ENCODE measurements at places on chromosomes 2 and 18. TPM values are rescaled to one million over a fixed set of nuclear protein-coding genes. Genes with fewer than 3 reads are reported as not detected.

The SKOR2 gene
- total RNA-seq, result not detected

The GATA6 gene
- not detected for total RNA-seq

The GAD1 gene
- total RNA-seq, result 3.1 TPM

The CKAP2L gene
- total RNA-seq, result 22.5 TPM

The GRB14 gene
- not detected for total RNA-seq

The CFC1 gene
- not detected for total RNA-seq

The HOXD11 gene
- total RNA-seq, result not detected

The CGREF1 gene
- total RNA-seq, result 15.8 TPM

The DSG4 gene
- total RNA-seq, result not detected

The SLC9A4 gene
- total RNA-seq, result 0.07 TPM

The MC2R gene
- not detected for total RNA-seq

The STAT4 gene
- total RNA-seq, result 67.1 TPM

The NLRC4 gene
- total RNA-seq, result 0.08 TPM

The CDH19 gene
- not detected for total RNA-seq

The SPP2 gene
- total RNA-seq, result not detected

The TMEM17 gene
- not detected for total RNA-seq

The LRRFIP1 gene
- total RNA-seq, result 190 TPM

The ADAM23 gene
- 0.06 TPM for total RNA-seq

The FAM228B gene
- total RNA-seq, result 5.8 TPM

The BMP10 gene
- total RNA-seq, result not detected

The TXNDC2 gene
- not detected for total RNA-seq

The TUBB8B gene
- not detected for total RNA-seq

The GKN1 gene
- not detected for total RNA-seq

The MRPL33 gene
- total RNA-seq, result 70.5 TPM

The EMILIN1 gene
- total RNA-seq, result 0.52 TPM

The ACAA2 gene
- total RNA-seq, result 86.9 TPM

The SERPINB3 gene
- total RNA-seq, result not detected

The CUL3 gene
- total RNA-seq, result 68.9 TPM

The STK17B gene
- total RNA-seq, result 240 TPM

The TTN gene
- total RNA-seq, result 4.3 TPM

The SCN1A gene
- not detected for total RNA-seq

The ALLC gene
- not detected for total RNA-seq

The AKAIN1 gene
- total RNA-seq, result not detected

The ACTR1B gene
- total RNA-seq, result 124 TPM

The ZNF142 gene
- 34.6 TPM for total RNA-seq

The RNF125 gene
- total RNA-seq, result 12.0 TPM

The HTRA2 gene
- total RNA-seq, result 84.4 TPM

The OBSL1 gene
- 8.9 TPM for total RNA-seq

The MC5R gene
- not detected for total RNA-seq

The CTAGE1 gene
- total RNA-seq, result not detected

The MTIF2 gene
- total RNA-seq, result 35.5 TPM

The CERKL gene
- not detected for total RNA-seq
